ENCODE measurements at places on chromosomes 12 and 14.

GRCh38 chr12:55629058-55629841, 7.4 kb upstream of the OR10P1 start:
- DNase-seq = no peak

GRCh38 chr14:69882116-69882864, 3.1 kb downstream of the SMOC1 start:
- DNase-seq = no peak

- DNase-seq = no peak
These were observed 221.8 kb downstream of the PHLDA1 start for GRCh38 chr12:75809746-75810145.

DNA sequence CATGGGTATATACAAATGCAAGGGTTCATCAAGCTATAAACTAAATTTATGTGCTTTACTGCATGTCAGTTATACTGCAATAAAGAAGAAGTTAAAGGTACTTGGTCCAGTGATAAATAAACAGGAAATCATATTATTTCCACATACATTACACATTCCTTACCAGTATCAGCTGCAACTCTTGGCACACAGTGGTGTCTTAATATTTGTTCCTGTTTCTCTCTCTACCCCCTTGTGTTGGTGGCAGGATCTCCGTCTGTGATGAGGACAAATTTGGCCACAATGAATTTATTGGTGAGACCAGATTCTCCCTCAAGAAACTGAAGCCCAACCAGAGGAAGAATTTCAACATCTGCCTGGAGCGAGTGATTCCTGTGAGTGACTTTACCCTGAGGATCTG, 19.2 kb upstream of the OAS1 start:
- DNase-seq = no peak

- no peak for DNase-seq
These were observed 28.1 kb upstream of the SINHCAF start for GRCh38 chr12:31353750-31354708.

DNA sequence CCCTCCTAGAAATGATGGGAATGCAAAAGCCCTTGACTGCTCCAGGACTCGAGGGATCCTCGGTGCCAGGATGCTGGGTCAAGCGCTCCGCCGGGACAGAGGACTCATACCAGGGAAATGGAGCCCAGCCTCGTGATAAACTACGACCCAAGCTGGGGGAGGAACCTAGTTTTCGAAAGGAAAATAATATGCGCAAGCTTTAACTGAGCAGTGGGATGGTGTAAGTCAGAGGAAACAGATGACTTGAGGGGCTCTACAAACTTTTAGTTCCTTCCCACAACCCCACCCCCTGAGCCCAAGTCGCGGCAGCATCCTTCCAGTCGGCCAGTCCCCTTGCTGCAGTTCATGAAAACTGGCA, 654 bp upstream of the SUPT16H start:
- DNase-seq = no peak

GRCh38 chr12:69039911-69040310, 106.9 kb upstream of the CPM start:
- no peak for DNase-seq

GRCh38 chr12:106999446-106999845, 12.5 kb upstream of the MTERF2 start:
- no peak for DNase-seq

GRCh38 chr12:104656383-104656782, 199.6 kb downstream of the CHST11 start:
- DNase-seq = no peak

Measured in posterior cingulate gyrus (tissue), 11 donors.